ENCODE measurements at places on chromosomes 5 and 9. TPM values are rescaled to one million over a fixed set of nuclear protein-coding genes. Genes with fewer than 3 reads are reported as not detected.
A peak's percentile ranks its signal among the peaks of the same experiment; 100 is the strongest.

GRCh38 chr9:114223564-114224246 is 68.4 kb downstream of the COL27A1 start:
- no peak for DNase-seq

Gene SLC1A1
- total RNA-seq, result 23.1 TPM

GRCh38 chr5:54315736-54316528 is 5.6 kb upstream of the ARL15 start:
- no peak for DNase-seq

Gene ACOT12
- total RNA-seq, result 51.6 TPM

GRCh38 chr5:17255471-17256021 is 38.1 kb downstream of the BASP1 start:
- no peak for DNase-seq

DNA sequence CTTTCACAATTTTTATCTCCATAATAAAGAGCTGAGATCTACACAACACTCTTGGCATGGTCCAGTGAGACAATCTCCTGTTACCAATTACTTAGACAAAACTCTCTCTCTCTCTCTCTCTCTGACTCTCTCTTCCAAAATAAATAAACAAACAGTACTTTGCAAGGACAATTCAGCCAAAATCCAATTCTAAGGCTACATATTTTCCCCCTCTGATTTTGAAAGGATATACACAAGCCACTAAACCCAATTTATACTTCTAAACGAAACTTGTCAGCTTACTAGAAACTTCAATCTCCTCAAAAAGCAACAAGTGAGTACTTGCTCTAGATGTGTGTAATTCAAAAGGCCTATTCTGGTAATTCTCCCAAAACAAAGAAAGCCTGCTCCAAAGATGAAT is 26.3 kb upstream of the TNPO1 start:
- no peak for DNase-seq

Gene PIP5KL1
- total RNA-seq, result 0.40 TPM

Gene PRSS3
- total RNA-seq, result 5.3 TPM

Gene CNTNAP3
- total RNA-seq, result 0.58 TPM

DNA sequence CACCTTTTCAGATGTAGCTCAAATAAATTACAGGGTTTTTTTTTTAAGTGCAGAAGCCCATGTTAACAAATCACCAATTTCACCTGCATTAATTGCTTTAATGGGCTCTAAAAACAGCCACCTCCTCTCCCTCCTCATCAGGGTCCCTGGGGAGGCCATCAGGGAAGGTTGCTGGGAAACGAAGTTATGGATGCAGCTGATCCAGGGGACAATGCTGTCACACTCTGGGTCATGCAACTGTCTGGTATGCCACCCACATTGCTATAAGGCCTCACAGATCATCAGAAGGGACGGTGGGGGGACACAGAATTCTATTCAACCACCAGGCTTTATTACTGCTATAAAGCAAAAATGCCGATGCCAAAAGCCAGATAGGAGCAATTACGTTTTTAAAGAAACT is 9.3 kb downstream of the WHRN start:
- DNase-seq, result no peak

DNA sequence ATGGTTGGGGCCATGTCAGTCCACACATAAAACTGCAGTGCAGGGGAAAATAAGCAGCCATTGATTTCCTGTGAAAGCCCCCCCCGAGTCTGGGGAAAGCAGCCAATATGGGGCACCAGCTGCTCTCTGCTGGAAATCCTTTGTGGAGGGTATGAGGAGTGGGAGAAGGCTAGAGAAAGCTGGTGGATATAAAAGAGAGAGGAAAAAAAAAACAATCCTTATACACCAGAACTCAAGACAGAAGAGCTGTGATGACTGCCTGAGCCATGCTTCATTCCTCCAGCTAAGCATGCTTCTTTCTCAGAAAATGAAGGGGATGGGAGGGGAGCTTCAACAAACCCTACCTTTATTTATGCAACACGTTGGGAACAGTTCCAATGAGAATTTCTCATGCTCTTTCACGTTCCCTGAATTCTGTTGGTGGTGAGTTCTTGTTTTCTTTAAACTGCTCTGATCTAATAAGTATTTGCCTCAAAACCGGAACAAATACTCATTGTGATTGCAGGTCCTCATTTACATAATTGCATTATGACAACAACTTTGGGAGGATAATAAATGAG is 688.0 kb upstream of the SEMA6A start:
- DNase-seq, result no peak

DNA sequence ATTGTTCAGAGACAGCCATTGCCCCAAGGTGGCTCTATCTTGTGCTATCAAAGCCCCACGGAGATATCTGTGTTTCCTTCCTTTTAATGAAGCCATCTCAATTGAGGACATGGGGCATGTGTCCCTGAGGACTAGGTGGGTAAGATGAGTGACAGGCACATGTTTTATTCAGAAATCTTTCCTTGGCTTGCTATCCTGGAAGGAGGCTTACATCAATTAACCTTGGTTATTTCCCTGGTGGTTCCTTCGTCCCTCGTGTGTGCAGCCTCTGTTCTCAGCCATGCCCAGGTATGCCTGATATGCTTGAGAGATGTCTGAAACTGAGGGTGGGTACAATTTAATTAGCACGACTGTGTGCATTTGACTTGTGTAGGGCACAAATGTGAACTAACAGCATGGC is 102.2 kb upstream of the TUT7 start:
- no peak for DNase-seq

Gene PCDHGC5
- total RNA-seq, result 0.40 TPM

GRCh38 chr5:26482076-26482809 is 556.1 kb downstream of the CDH9 start:
- no peak for DNase-seq

Gene SHISAL2B
- not detected for total RNA-seq

GRCh38 chr5:100706776-100707175 is 171.6 kb downstream of the FAM174A start:
- DNase-seq, result no peak

GRCh38 chr5:176427971-176428370 is 11.6 kb upstream of the CLTB start:
- no peak for DNase-seq

DNA sequence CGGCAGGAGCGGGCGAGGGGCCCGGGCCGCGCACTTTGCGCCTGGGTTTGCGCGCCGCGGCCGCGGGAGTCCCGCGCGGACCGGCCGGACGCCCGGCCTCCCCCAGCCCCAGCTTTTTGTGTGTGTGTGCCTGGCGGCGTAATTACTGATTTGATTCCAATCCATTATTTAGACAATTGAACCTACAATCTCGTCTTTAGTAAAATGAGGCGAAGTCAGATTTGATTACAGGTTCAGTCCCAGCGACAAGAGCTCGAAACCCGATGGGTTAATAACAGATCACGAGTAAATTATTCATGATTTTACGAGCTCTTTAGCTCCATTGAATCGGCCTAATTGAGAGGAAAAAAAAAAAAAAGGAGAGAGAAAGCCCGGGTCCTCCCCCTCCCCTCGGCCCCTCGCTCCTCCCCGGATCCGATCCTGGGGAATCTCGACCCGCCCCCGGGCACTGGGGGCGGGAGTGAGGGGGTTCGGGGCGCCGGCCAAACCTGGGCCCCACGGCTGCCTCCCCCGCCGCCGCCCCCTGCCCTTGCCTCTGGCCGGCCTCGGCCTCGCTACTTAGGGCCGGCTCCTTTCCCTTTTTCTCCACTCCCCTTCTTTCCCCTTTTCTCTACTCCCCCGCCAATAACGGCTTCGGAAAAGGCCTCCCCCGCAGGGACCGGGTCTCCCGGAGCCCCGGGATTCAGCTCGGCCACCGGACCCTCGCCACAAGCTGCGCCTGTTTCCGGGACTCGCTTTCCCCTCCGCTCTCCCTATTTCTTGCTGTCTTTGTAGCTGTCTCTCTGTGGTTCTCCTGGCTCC is 6.6 kb downstream of the LHX2 start:
- no peak for DNase-seq

Gene CDKN2A
- total RNA-seq, result 0.55 TPM

DNA sequence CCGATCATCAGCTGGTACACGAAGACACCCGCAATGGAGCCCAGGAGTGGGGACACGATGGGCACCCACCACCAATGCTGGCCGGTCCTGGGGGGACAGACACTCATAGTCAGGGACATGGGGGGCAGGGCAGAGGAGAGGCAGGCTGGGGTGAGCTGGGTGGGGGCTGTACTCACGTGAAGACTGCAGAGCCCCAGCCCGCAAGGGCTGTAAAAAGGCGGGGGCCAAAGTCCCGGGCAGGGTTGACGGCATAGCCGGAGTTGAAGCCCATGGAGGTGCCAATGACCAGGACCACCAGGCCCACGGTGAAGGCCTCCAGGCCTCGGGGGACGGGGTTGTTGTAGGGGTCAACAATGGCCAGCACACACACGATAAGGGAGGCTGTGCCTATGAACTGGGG is 5.3 kb downstream of the AQP3 start:
- DNase-seq, result no peak

Gene DOCK8
- total RNA-seq, result 10.6 TPM

- no peak for DNase-seq
Observed at GRCh38 chr5:112720576-112720975, 17.1 kb upstream of the APC start.

DNA sequence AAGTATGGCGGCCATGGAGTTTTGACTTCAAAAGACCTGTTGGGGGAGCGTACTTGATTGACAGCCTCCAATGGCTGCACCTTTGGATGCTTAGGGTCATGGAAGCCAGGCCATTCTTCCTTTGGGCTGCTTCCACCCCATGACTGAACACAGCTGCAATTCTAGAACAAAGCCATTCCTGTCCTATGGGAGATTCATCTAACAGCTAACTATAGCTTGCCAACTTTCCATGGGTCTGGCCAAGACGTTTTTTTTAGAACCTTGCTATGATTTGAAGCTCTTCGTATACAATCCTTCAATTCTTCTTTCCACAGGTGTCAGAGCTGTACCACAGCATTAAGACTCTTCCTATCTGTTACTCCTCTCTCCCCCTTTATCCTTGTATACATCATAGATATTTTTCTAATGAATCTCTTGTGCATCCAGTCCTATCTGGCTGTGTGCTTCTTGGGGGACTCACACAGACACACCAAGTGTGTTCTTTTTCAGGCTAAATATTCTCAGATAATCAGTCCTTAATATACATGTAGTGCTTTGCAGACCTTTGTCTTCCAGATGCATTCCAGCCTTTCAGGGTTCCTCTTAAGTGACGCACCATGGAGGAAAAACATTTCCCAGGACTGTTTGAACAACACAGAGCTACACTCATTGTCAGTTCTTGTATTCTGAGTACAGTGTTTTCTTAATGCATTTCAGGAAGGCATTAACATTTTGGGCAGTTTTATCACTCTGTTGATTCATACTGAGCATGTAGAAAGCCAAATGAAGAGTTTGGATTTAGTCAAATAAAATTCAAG is 198.9 kb downstream of the TAF11L14 start:
- no peak for DNase-seq

Gene DDX31
- 7.7 TPM for total RNA-seq

Gene ANKRD34B
- not detected for total RNA-seq

DNA sequence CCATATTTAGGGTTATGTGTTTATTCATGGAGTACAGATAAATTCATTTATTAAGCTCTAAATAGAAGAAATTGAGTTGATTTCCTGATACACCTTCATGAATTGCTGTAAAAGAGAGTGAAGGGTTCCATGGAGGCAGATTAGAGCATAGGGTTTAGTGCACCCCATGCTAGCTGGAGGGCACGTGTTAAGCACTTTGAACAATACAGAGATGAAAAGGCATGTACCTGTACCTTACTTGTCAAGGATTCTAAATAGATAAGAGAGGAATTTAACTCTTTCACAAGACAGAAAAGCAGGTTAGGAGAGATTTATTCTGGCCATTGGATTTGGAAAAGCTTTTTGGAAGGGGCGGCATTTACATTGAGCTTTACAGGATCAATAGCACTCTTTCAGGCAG is 23.3 kb downstream of the TNFAIP8 start:
- DNase-seq, result no peak

- DNase-seq, result peak; percentile 59
Observed at GRCh38 chr9:21813575-21814473, 11.4 kb downstream of the MTAP start.

- DNase-seq, result no peak
Observed at GRCh38 chr5:102765350-102765749, 10.2 kb downstream of the PAM start.

Gene GPR21
- 0.55 TPM for total RNA-seq

- DNase-seq, result no peak
Observed at GRCh38 chr5:59847586-59847985, 45.9 kb downstream of the PDE4D start.

- peak; percentile 50 for DNase-seq
Observed at GRCh38 chr5:123035360-123035917, 1.1 kb downstream of the PPIC start.

DNA sequence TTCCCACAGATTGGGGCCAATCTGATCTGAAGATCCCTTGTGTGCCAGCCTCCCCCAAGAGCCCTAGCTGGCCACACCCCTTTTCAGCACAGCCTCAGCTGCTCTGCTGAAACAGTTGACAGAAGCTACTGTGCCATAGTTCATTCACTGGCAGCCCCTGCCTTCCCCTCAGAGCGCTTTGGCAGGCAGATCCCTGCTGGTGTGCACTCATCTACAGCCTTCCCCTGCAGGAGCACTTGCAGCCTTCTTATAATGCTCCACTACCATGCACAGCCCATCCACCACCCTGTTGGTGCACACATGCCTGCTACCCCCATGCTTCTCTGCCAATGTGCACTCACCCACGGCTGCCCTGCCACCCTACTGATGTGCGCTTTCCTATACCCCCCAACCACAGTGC is 471.3 kb downstream of the MTRR start:
- DNase-seq, result no peak

Gene IL13
- total RNA-seq, result not detected

- no peak for DNase-seq
Observed at GRCh38 chr9:24708814-24709213, 163.1 kb upstream of the IZUMO3 start.

DNA sequence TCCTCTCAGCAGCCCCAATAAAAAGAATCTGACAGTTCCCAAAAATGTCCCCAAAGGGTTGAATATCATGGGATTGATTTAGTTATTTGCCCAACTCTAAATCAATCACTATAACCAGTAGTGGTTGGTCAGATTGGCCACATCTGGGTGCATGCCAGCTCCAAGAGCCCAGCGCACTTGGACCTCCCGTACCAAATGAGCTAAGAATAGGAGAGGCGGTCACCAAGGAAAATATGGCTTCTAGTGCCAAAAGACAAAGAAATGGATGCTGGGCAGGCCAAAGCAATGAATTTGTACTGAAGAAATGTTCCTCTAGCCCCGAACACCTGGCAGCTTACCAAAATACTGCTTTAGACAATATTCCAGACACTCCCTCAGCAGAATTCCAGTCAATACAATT is 80.3 kb downstream of the RCL1 start:
- no peak for DNase-seq

- DNase-seq, result no peak
Observed at GRCh38 chr9:125759764-125760129, 12.6 kb downstream of the PBX3 start.
